Right lung (tissue), 10 donors: ENCODE measurements at places on chromosomes 6 and 20.

GRCh38 chr20:63734111-63734945 lies 2.1 kb upstream of the LIME1 start:
- no peak for DNase-seq

GRCh38 chr6:33030245-33030644 lies 20.9 kb upstream of the HLA-DOA start:
- DNase-seq: no peak

DNA sequence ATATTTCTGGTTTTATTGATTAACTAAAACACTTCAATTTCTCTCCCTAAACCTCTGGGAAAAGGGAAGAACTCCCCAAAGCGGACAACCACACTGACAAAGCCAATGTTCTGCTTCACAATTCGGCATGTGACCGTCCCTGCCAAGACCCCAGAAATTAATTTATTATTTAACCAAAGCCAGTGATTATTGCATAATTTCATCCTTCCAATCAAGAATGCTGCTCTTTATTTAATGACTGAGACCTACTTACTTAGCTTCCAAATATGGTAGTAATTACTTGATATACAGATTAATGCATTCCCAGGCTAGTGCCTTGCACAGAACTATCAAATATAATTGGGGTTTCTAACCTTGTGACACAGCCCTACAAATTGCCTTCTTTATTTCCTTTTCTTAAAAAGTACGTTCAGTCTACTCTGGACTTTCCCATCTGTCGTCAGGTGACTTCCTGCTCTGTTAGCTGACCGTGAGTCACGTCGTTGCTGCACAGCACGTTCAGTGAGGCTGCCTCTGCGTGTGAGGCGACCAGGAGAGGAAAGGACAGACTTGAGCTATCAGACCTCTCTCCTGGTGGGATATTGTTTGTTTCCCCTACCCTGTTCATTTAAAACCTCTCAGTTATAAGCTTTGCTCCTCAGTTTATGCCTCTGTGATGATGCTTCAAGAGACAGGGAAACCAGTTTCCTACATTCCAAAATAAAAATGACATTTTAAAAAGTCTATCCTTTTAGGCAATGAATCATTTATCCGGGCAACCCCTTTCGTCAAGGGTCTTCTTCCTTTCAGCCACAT lies 55.7 kb upstream of the TNFAIP3 start:
- DNase-seq: no peak

DNA sequence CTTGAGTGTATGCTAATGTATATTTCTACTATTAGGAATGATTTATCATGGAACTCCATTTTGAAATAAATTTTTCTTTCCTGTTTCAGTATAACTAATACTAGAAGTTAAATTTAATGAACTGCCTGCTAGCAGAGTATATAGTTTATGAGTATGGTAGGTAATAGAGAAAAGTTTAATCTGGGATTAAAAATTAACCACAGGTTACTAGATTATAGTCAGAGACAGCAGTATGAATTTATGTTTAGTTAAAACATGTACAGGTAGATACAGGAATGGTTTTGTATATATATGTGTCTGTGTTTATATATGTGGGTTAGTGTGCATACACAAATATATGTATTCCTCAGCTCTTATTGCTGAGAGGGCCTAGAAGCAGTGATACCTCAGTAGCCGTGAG lies 32.3 kb downstream of the CD2AP start:
- DNase-seq: no peak

- DNase-seq: no peak
These were observed 76.2 kb upstream of the ESR1 start for GRCh38 chr6:151731313-151731712.
